T-helper 17 cell (primary cell): ENCODE measurements at places on chromosomes 13 and 19. TPM values are rescaled to one million over a fixed set of nuclear protein-coding genes. Genes with fewer than 3 reads are reported as not detected.
A peak's percentile ranks its signal among the peaks of the same experiment; 100 is the strongest.

IFNL1 gene
- total RNA-seq, result not detected

STOML3 gene
- not detected for total RNA-seq

BRSK1 gene
- total RNA-seq, result 7.4 TPM

SIGLECL1 gene
- not detected for total RNA-seq

TUBA3C gene
- total RNA-seq, result not detected

KISS1R gene
- 0.94 TPM for total RNA-seq

TICAM1 gene
- 23.4 TPM for total RNA-seq

- no peak overlapping the region for H3K27ac ChIP-seq
- no peaks in the 10 kb centered on the region for H3K4me1 ChIP-seq
- no peaks in the 10 kb centered on the region for H3K27me3 ChIP-seq
- H3K36me3 ChIP-seq, result peaks cover 7% of the 10 kb centered on the region
- DNase-seq, result no peak
- no peak overlapping the region for H3K4me3 ChIP-seq
Measured at GRCh38 chr13:73683746-73684145, 450.5 kb downstream of the KLF12 start.

DNA sequence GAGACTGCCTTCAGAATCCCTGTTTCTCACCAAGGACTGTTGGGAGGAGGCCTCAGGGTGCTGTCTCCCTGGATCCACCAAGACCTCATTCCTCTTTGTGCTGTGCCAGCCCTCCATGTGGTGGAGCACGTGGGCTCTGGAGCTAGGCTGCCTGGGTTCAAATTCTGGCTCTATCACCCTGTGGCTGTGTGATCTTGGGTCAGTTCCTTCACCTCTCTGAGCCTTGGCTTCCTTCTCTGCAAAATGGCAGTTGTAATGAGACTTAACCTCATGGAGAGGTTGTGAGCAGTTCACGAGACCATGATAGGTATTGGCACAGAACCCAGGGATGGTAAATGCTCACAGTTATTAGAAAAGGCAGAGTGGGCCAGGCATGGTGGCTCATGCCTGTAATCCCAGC, 6.4 kb downstream of the PNMA8C start:
- peaks cover 3% of the 10 kb centered on the region for H3K36me3 ChIP-seq
- peaks cover 9% of the 10 kb centered on the region for H3K4me1 ChIP-seq
- DNase-seq, result no peak
- H3K4me3 ChIP-seq, result no peak overlapping the region
- H3K27ac ChIP-seq, result no peak overlapping the region

DNA sequence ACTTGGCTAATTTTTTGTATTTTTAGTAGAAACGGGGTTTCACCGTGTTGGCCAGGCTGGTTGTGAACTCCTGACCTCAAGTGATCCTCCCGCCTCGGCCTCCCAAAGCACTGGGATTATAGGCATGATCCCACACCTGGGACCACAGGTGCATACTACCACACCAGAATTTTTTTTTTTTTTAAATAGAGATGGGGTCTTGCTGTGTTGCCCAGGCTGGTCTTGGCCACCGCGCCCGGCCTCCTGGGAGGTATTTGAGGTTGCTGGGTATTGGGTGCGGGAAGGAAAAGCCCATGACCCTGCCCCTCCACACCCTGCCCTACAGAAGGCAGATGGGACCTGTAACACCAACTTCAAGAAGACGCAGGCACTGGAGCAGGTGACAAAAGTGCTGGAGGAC, 13.6 kb downstream of the ACTMAP start:
- H3K27ac ChIP-seq, result no peak overlapping the region
- peaks cover 5% of the 10 kb centered on the region for H3K4me1 ChIP-seq
- H3K27me3 ChIP-seq, result no peaks in the 10 kb centered on the region
- peaks cover 6% of the 10 kb centered on the region for H3K36me3 ChIP-seq
- no peak overlapping the region for H3K4me3 ChIP-seq
- no peak for DNase-seq

- DNase-seq, result no peak
- no peaks in the 10 kb centered on the region for H3K27me3 ChIP-seq
- peaks cover 8% of the 10 kb centered on the region for H3K4me1 ChIP-seq
- peak overlapping the region; percentile 4 for H3K27ac ChIP-seq
- no peaks in the 10 kb centered on the region for H3K36me3 ChIP-seq
Measured at GRCh38 chr13:51437550-51438127, 15.2 kb downstream of the INTS6 start.

DNA sequence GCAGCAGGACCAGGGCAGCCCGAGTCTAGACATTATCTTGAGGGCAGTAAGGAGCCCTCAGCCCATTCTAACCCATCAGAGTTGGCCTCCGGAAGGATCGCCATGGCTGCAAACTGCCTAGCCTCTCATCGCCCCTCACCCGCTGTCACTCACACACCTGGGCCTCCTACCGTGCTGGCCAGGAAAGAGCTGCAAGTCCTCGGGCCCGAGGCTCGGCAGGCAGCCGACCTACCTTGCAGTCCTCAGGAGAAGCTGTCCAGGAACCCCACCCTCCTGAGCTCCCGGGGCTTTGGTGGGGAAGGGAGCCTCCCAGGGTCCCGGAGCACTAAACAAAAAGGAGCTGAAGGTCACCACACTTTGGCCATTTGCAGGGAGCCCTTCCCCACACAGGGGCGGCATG, 46.8 kb downstream of the CCNE1 start:
- peaks cover 47% of the 10 kb centered on the region for H3K27me3 ChIP-seq
- no peak for DNase-seq
- H3K4me3 ChIP-seq, result no peak overlapping the region
- H3K36me3 ChIP-seq, result no peaks in the 10 kb centered on the region
- no peak overlapping the region for H3K27ac ChIP-seq

DNA sequence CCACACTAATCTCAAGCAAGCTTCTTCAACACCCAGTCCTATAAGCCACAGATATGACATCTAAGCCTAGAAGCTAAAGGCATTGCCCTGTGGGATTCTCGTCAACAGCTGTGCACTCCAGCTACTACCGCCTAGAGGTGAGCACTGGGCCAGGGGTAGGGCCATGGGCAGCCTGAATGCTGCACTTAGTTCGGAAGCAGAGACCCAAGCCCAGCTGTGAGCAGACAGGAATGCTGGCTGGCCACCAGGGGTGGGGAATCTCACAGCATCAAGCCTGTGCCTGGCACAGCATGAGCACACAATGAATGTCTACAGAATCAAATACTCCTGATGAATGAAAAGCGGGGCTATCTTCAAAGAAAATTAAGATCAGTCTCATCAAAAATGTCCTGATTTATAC, 167.5 kb upstream of the UBL3 start:
- H3K36me3 ChIP-seq, result peaks cover 3% of the 10 kb centered on the region
- H3K27ac ChIP-seq, result no peak overlapping the region
- H3K27me3 ChIP-seq, result peaks cover 46% of the 10 kb centered on the region
- no peak overlapping the region for H3K4me3 ChIP-seq
- no peak for DNase-seq

- DNase-seq, result peak; percentile 66
- H3K27ac ChIP-seq, result peak overlapping the region; percentile 99
- H3K36me3 ChIP-seq, result no peaks in the 10 kb centered on the region
- H3K4me3 ChIP-seq, result peak overlapping the region; percentile 91
- peaks cover 52% of the 10 kb centered on the region for H3K4me1 ChIP-seq
- H3K27me3 ChIP-seq, result no peaks in the 10 kb centered on the region
Measured at GRCh38 chr13:99215184-99215830, 14.7 kb downstream of the UBAC2 start.

DNA sequence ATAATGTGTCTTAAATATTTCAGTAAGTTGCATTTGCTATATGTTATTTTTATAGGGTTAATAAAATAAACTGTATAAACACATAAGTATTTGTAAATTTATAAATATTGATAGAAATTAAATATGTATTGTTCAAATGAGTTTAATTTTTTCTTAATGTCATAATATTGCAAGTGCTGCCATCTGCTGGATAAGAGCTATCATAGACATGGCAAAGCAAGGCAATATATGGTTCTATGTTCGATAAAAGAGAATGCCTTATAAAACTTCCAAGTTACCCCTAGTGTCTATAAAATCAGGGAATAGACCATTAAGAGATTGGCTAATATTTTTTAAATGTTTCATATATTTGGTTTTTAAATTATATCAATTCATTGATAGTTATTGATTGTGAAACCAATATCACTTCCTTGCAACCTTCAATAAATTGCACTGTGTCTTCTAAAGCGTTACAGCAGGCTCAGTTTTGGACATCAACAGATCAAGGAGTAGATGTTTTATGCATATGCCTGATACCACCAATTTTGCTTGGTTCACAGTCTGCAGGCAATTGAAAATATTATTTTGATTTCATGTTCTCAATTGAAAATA, 29.0 kb upstream of the SLITRK6 start:
- no peaks in the 10 kb centered on the region for H3K27me3 ChIP-seq
- no peaks in the 10 kb centered on the region for H3K36me3 ChIP-seq
- H3K4me1 ChIP-seq, result no peaks in the 10 kb centered on the region
- H3K4me3 ChIP-seq, result no peak overlapping the region
- no peak overlapping the region for H3K27ac ChIP-seq
- DNase-seq, result no peak

DNA sequence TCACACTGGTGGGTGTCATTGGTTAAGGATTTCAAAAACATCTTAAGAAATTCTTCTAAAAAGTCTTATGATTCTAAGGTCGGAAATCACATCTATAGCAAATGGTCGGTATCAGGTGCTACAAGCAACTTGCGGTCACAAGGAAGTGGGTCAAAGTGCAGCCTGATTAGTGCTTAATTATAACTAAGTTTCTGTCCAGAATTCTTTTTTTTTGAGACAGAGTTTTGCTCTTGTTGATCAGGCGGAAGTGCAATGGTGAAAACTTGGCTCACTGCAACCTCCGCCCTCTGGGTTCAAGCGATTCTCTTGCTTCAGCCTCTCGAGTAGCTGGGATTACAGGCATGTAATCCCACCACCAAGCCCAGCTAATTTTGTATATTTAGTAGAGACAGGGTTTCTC, 1.2 kb upstream of the GDF15 start:
- no peak overlapping the region for H3K4me3 ChIP-seq
- H3K36me3 ChIP-seq, result no peaks in the 10 kb centered on the region
- no peak overlapping the region for H3K27ac ChIP-seq
- DNase-seq, result no peak
- H3K27me3 ChIP-seq, result peaks cover 46% of the 10 kb centered on the region
- peaks cover 9% of the 10 kb centered on the region for H3K4me1 ChIP-seq

DNA sequence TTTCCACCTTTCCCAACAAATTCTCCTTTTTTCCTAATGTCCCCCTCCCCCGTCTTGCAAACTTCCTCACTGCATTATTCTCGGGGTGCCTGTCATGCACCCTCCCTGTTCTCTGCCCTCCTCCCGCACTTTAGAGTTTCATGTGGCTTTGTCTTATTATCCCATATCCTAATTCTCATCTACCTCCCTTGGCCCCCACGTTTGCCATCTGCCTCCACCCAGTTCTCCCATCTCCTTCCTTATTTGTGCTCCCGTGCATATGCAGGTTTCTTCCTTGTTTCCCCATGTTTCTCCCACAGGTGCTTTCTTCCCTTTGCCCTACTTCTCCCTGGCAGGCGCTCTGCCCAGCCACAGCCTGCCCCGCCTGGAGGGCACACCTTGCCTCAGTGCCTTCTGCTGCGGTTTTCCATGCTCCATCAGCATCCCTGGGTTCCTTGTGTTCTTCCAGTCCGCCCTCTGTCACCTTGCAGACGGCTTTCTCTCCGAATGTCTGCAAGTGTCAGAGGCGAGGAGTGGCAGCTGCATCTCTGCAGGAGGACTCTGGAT, 1.5 kb downstream of the SPATA13 start:
- H3K4me1 ChIP-seq, result peaks cover 9% of the 10 kb centered on the region
- peak overlapping the region; percentile 91 for H3K4me3 ChIP-seq
- H3K27me3 ChIP-seq, result peaks cover 17% of the 10 kb centered on the region
- DNase-seq, result no peak
- no peak overlapping the region for H3K27ac ChIP-seq
- peaks cover 2% of the 10 kb centered on the region for H3K36me3 ChIP-seq

- H3K4me1 ChIP-seq, result peaks cover 4% of the 10 kb centered on the region
- no peak overlapping the region for H3K27ac ChIP-seq
- H3K27me3 ChIP-seq, result no peaks in the 10 kb centered on the region
- DNase-seq, result no peak
- peaks cover 2% of the 10 kb centered on the region for H3K36me3 ChIP-seq
Measured at GRCh38 chr19:52992109-52993004, 21.4 kb upstream of the ERVV-1 start.

- H3K27me3 ChIP-seq, result no peaks in the 10 kb centered on the region
- H3K4me3 ChIP-seq, result no peak overlapping the region
- no peaks in the 10 kb centered on the region for H3K4me1 ChIP-seq
- no peak overlapping the region for H3K27ac ChIP-seq
Measured at GRCh38 chr13:71524245-71524612, 342.8 kb downstream of the DACH1 start.

- no peak overlapping the region for H3K4me3 ChIP-seq
- H3K27ac ChIP-seq, result no peak overlapping the region
- no peaks in the 10 kb centered on the region for H3K27me3 ChIP-seq
- H3K36me3 ChIP-seq, result no peaks in the 10 kb centered on the region
- DNase-seq, result no peak
Measured at GRCh38 chr19:35909684-35910035, 1.6 kb upstream of the TYROBP start.

- peak overlapping the region; percentile 96 for H3K27ac ChIP-seq
- H3K4me3 ChIP-seq, result peak overlapping the region; percentile 90
- no peaks in the 10 kb centered on the region for H3K36me3 ChIP-seq
Measured at GRCh38 chr13:50126993-50127725, 111.9 kb downstream of the KCNRG start.

DNA sequence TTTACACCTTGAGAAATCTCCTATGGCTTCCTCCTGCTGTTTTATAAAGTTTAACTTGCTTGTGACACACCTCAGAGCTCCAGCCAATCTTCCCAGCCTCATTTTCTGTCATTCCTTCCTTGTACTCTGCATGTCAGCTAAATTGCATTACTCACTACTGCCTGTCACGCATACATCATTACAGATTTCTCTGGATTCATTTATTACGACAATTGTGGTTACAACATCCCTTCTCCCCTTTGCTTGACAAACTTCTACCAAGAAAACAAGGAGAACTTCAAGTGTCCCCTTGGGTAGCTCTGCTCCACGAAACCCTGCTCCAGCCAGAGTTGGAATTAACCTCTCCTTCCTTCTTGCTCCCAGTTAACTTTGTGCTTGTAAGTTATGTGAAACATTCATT, 22.0 kb upstream of the GPR18 start:
- peaks cover 14% of the 10 kb centered on the region for H3K36me3 ChIP-seq
- H3K4me1 ChIP-seq, result peaks cover 76% of the 10 kb centered on the region
- DNase-seq, result no peak
- H3K4me3 ChIP-seq, result no peak overlapping the region
- peak overlapping the region; percentile 98 for H3K27ac ChIP-seq
- H3K27me3 ChIP-seq, result no peaks in the 10 kb centered on the region

DNA sequence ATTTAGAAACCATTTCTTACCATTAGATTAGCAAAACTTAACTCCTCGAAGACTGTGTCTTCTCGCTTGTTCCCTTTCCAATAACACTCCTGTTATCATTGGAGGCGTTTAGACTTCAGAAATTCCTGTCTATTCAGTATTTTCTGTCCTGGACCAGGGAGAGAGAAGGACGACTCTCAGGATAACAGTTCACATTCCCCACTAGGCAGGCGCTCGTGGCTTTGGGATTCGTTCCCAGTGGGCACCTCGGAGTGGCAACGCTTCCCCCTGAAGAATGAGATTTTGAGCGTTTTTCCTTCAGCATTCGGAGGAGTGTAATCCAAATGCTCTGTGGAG, 429 bp upstream of the ZNF225 start:
- H3K4me1 ChIP-seq, result peaks cover 10% of the 10 kb centered on the region
- DNase-seq, result no peak
- peak overlapping the region; percentile 97 for H3K4me3 ChIP-seq
- no peaks in the 10 kb centered on the region for H3K27me3 ChIP-seq
- H3K27ac ChIP-seq, result peak overlapping the region; percentile 85
- H3K36me3 ChIP-seq, result peaks cover 2% of the 10 kb centered on the region
